ENCODE measurements at places on chromosomes 3 and 15.

GRCh38 chr3:193702967-193703366 is 110.0 kb downstream of the OPA1 start:
- DNase-seq: no peak

DNA sequence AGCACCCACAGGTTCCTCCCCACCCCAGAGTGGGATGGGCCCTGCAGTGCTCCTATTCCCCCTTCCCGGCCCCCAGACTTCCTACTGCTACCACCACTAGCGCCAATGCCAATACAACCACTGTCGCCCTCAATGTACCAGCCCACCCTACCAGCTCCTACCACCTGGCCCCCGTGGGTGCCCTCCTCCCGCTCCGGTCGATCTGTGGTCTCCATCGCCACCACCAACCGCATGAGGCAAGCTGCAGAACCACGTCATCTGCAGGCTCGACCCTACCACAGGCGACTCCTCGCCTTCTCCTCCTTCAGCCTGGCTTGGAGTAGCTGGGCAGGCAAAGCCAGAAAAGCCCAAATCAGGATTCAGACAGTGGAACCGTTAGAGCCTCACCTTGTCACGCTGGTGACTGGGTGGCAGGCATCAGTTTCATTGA is 179.3 kb downstream of the POTEB3 start:
- DNase-seq: no peak

DNA sequence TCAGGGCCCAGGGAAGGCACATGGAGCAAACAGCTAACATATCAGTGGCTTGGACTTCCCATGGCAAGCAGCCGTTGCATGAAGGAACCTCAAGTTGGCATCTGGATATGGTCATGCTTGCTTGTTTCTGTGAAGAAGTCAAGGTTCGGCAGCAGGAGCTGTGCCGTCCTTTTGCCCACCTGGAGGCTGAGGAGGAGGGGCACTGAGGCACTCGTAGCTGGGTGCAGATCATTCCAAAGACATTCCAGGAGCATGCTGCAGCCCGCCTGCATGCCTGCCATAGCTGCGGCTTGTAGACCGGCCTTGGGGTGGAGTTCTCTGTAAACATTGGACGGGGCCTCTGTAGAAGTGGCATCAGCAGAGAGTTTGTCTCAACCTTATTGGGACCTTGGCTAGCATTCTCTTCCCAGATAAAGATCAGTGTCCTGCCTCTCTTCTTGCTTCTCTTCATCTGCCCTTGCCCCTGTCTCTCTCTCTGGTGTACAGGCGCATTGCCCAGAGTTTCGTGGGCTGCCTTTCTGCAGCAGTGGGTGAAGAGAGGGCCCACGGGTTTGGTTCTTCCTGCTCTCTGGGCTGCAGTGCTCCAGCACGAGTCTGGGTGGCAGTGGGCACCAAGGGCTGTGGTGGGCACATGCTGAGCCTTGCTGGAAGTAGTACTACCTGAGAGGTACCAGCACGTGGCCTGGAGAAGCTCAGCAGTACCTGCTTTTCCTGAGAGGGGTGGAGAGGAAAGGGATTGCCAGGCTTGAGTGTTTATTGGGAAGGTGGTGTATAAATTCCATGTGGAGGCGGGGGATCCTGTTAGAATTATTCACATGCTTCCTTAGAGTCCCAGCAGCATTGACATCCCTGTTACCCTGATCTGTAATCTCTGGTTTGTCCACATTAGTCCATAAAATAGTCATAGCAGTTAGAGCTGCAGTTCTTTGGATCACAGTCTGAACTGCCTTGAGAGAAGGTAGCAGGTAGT is 49.4 kb downstream of the CHCHD6 start:
- no peak for DNase-seq

DNA sequence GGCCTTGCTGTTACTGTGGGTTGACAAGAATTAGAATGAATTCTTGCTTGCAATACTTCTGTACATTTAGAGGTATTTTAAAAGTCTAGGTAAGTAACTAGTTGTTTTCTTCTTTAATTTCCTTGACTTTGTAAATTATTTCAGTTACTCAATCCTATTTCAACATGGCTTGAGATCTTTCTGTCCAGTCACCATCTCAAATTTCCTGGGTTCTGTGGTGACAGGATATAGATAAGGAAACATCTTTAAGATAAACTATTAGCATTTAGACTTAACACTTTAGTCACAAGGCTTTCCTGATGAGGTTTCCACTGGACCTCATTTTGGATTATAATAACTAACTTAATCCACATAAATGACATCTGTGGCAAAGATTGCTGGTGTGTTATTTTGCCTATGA is 195.9 kb upstream of the DPH6 start:
- DNase-seq: no peak

DNA sequence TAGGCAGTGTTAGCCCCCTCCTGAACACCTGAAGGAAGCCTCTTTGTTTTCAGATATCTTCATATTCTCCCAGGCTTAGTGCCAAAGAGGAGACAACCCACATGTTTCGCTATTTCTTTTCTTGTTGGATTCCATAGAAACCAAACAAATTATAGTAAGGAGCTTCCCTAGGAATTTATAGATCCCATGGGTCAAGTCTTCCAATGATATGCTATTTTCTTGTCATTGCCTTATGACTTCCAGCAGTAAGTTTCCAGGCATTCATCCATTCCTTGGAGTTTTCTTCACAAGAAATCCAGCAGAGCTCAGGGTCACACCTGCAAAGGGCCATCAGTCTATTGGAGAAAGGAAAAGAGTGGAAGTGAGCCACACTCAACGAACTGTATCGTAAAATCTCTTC is 9.9 kb upstream of the KCNMB2 start:
- DNase-seq: no peak

DNA sequence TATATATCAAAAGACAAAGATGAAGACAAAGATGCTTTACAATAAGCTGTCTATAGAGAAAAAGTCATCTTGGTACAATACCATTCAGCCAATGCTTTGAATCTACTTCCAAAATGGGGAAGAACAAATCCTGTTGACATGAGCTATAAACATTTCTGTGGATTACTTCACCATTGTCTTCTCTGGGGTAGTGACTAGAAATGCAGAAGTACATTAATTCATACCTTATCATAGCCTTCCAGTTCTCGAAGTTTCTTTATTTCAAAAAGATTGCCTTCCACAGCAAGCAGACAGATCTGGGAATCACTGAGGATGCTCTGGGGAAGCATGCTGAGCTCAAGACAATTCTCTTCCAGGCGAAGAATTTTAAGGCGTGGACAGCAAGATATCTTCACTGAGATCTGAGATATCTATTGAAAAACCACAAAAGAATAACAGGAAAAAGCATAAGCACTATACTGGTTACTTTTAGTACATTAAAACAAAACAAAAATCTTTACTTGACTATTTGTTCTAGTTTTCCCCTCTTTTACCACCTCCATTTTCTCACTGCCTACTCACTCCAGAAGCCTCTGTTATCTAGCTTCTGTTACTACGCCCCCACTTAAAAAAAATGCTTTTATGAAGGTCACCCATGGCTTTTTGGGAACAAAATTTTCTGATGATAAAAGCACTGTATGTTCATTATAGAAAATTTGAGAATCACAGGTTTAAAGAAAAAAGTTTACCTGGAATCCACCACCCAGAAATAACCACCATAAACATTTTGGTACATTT is 3.6 kb downstream of the LRRC57 start:
- DNase-seq: no peak

DNA sequence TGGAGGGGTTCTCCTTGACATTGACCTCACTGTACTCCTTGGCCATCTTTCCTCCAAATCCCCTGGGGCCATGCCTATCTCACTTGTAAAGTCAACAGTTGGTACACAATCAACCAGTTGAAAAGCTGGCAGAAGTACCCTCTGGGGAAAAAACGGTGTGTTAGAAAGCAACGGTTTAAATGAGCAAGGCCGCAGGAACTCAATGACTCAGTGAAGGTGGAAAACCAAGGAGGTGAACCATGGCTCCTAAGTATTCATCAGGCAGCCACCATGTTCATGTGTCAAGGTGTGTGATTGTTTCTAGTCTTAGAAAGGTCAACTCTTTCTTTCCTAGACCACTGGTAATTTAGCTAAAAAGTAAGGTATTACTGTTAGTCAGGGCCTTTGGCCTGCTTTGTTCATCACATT is 130.9 kb upstream of the SATB1 start:
- DNase-seq: no peak

- DNase-seq: no peak
These were observed 7.8 kb downstream of the SETMAR start for GRCh38 chr3:4310971-4311370.

- no peak for DNase-seq
These were observed 216.7 kb downstream of the PTPRG start for GRCh38 chr3:61778095-61778494.

GRCh38 chr15:88538972-88539371 is 7.5 kb downstream of the DET1 start:
- peak; percentile 9 for DNase-seq

DNA sequence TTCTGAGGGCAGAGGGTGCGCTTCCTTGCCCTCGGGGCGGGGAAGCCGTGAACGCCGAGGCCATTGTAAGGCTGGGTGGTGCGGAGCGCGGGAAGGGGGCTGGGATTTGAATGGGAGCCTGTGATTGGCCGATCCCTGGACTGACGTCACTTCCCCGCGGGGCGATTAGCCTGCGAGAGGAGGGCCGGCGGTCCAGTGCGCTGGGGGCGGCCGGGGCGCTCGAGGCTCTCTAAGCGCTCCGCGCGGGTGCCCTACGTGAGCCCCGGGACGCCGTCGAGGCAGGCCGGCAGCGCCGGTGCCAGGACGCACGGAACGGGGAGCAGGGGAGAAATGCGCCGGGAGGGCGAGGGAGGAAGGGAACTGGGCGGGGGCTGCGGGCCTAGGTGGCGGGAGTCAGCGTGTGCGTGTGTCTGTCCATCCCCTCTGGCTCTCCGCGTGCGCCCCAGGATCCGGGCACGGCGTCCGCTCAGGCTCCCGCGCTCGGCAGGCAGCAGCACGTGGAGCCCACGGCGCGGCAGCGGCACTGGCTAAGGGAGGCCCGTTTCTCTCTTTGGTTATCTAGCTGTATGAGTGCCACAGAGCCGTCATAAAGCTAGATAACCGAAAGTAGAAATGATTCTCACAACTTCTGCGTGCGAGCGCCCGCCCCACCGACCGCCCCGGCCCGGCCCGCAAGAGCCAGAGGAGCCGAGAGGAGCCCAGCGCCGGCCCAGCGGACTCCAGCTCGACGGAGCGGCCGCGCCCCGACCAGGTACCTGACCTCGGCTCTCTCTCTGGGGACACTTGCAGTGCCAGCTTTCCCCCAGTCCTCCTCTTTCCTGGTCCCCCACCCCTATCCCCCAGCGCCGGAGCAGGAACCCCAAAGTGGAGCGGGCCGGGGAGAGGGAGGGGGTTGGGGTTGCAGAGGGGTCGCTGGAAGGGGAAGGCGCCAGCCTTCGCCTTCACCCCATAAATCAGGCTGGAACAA is 33.1 kb upstream of the POLG start:
- DNase-seq: peak; percentile 46

- DNase-seq: no peak
These were observed 365.6 kb downstream of the SV2B start for GRCh38 chr15:91465696-91466095.

- no peak for DNase-seq
These were observed 53.0 kb upstream of the SEC22A start for GRCh38 chr3:123148772-123149171.

DNA sequence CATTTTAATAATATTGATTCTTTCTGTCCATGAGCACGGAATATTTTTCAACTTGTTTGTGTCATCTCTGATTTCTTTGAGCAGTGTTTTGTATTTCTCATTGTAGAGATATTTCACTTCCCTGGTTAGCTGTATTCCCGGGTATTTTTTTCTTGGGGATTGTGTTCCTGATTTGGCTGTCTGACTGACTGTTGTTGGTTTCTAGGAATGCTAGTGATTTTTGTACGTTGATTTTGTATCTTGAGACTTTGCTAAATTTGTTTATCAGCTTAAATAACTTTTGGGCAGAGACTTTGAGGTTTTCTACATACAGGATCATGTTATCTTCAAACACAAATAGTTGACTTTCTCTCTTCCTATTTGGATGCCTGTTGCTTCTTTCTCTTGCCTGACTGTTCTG is 418.8 kb upstream of the ALCAM start:
- DNase-seq: no peak

- no peak for DNase-seq
These were observed 52.7 kb upstream of the OXTR start for GRCh38 chr3:8822141-8822540.

DNA sequence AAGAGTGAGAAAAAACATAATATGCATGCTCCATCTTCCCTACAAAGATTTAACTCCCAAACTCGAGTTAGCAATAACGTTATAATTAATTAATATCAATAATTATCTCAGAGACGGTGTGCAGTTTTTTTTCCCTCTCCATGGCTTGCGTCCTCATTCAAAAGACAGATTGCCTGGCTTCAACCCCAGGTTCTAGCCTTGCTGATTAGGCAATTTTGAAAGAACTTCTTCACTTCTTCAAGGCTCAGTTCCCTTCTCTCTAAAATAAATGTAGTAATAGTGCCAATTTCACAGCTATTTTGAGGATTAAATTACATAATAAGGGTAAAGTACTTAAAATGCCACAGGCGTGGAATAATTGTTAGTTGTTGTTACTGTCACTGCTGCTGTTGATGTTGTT is 876.1 kb upstream of the GBE1 start:
- DNase-seq: no peak

GRCh38 chr15:58346361-58346760 is 85.4 kb upstream of the LIPC start:
- no peak for DNase-seq

GRCh38 chr3:7166460-7166859 is 305.5 kb downstream of the GRM7 start:
- DNase-seq: no peak

- no peak for DNase-seq
These were observed 259.9 kb upstream of the TMC3 start for GRCh38 chr15:81633889-81634288.

GRCh38 chr3:192906940-192907339 is 10.7 kb downstream of the MB21D2 start:
- DNase-seq: no peak

- no peak for DNase-seq
These were observed 4.0 kb downstream of the SCAANT1 start for GRCh38 chr3:63908081-63908736.

GRCh38 chr3:60855250-60855649 is 396.0 kb downstream of the FHIT start:
- DNase-seq: no peak

- DNase-seq: no peak
These were observed 63.8 kb upstream of the TBC1D5 start for GRCh38 chr3:17806201-17806600.

DNA sequence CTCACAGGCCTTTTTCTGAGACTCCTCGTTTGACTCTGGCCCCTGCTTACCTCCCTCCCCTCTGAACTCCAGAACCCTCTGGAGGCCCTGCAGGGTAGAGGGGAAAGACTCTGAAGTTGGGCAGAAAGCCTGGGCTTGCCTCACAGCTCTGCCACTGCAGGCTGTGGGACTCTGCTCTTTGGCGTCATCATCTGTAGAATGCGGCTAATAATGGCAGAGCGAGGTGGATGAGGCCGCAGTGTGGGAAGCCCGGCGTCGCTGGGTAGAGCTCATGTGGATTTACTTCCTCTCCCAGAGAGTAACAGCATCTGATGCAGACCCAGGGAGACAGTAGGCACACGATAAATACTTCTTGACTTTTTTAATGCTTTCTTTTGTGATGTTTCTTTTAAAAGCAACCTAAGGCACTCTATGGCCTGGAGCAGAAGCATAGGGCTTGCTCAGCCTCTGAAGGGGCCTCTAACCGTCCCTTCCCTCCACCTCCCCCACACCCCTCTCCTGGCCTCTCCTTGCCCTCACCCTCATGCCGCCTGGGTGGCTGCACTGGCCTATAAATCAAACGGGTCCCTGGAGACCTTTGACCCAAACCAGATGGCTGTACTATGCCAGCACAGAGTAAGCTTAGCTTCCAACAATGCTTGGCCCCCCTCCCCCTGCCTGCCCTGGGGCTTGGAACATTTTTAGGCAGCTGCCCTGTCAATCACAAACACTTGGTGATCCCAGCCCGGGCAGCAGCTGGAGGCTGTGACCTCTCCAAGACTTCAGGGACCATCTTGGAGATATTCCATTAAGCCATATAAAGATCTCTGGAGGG is 32.9 kb downstream of the SPSB4 start:
- no peak for DNase-seq
